ENCODE measurements at places on chromosomes 1 and 21. TPM values are rescaled to one million over a fixed set of nuclear protein-coding genes. Genes with fewer than 3 reads are reported as not detected.

DNTTIP2 gene
- 53.1 TPM for total RNA-seq

TRIM67 gene
- not detected for total RNA-seq

FCN3 gene
- total RNA-seq: not detected

ATAD3A gene
- 62.0 TPM for total RNA-seq

USH2A gene
- total RNA-seq: 0.05 TPM

MAP7D1 gene
- 224 TPM for total RNA-seq

SETD4 gene
- 8.1 TPM for total RNA-seq

DNM3 gene
- total RNA-seq: 0.25 TPM

EFNA1 gene
- total RNA-seq: not detected

LCE2B gene
- not detected for total RNA-seq

MYOG gene
- total RNA-seq: not detected

OSCP1 gene
- total RNA-seq: 7.6 TPM

CAMTA1 gene
- total RNA-seq: 87.6 TPM

SZRD1 gene
- total RNA-seq: 225 TPM

MAD2L2 gene
- total RNA-seq: 32.1 TPM

FMO3 gene
- total RNA-seq: not detected

PDZK1IP1 gene
- not detected for total RNA-seq

LRRC3 gene
- not detected for total RNA-seq

DMBX1 gene
- not detected for total RNA-seq

OLFML3 gene
- total RNA-seq: 77.1 TPM

CSF3R gene
- not detected for total RNA-seq

ESRRG gene
- total RNA-seq: not detected

ADGRL2 gene
- 2.6 TPM for total RNA-seq

RCSD1 gene
- not detected for total RNA-seq

C1orf21 gene
- 5.4 TPM for total RNA-seq

SMIM1 gene
- 0.88 TPM for total RNA-seq

SPRR2G gene
- total RNA-seq: not detected

LCE3E gene
- not detected for total RNA-seq

PRAMEF18 gene
- total RNA-seq: not detected

FBLIM1 gene
- total RNA-seq: 122 TPM

INKA2 gene
- 2.8 TPM for total RNA-seq

GSTM1 gene
- 18.0 TPM for total RNA-seq

VAV3 gene
- not detected for total RNA-seq

NBPF6 gene
- total RNA-seq: not detected

PLA2G2D gene
- total RNA-seq: not detected

DIRAS3 gene
- 2.2 TPM for total RNA-seq

PRAMEF27 gene
- not detected for total RNA-seq

PCAT6 gene
- 4.0 TPM for total RNA-seq

TMEM51 gene
- total RNA-seq: 4.8 TPM

CDCA8 gene
- total RNA-seq: 18.9 TPM

F3 gene
- 150 TPM for total RNA-seq

C1orf53 gene
- 19.4 TPM for total RNA-seq

LCE1C gene
- not detected for total RNA-seq

PRDX6 gene
- 1,396 TPM for total RNA-seq

ALDH9A1 gene
- 57.0 TPM for total RNA-seq

C1orf185 gene
- total RNA-seq: not detected

KRTAP10-2 gene
- total RNA-seq: not detected

RAVER2 gene
- 1.8 TPM for total RNA-seq

HPCAL4 gene
- not detected for total RNA-seq

CELF3 gene
- not detected for total RNA-seq

All from HFFc6 (cell line).